GOT3 (cell line): ENCODE measurements at places on chromosomes 6 and 20.

GRCh38 chr6:16639684-16640480, 121.4 kb downstream of the ATXN1 start:
- no peak for DNase-seq

GRCh38 chr20:52279706-52280105, 88.1 kb upstream of the ZFP64 start:
- DNase-seq, result no peak

DNA sequence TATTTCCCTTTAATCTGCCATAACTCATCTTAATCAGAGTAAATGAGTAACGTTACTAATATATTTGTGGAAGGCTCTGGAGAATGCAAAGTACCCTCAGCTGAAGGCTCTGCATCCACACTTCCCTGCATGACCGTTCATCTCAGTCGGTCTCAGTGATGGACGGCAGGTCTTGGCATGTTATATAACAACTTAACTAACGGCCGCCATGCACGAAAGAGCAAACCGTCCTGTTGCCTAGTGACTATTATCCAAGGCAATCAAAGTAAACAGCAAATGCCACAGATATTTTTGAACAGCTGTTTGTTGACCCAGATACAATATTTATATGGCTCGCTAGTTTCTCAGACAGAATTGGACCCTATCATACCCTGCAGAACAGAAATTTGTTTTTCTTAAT, 194.9 kb upstream of the SMLR1 start:
- DNase-seq, result no peak

GRCh38 chr6:123811378-123811777, 7.7 kb downstream of the NKAIN2 start:
- DNase-seq, result no peak

- DNase-seq, result no peak
Measured at GRCh38 chr6:157561929-157562810, 181.2 kb downstream of the ZDHHC14 start.

- no peak for DNase-seq
Measured at GRCh38 chr6:160253714-160254113, 4.9 kb downstream of the SLC22A2 start.

DNA sequence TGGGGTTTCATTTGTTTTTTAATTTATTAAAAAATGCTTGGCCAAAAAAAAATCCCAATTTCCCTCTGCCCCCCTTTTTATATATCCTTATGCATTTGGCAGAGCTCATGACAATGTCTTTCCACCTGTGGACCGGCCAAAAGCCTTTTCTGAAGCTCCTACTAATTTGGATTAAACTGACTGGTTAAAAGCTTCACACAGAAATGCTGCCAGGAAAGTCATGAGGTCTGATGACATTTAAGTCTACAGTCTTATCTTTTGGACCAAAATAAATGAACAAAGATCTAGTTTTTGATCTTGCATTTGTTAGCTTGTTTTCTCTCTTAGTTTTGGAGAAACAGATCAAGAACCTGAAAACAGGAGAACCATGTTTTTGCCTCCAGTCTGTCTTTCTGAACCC, 66.1 kb downstream of the TRMT11 start:
- no peak for DNase-seq

- no peak for DNase-seq
Measured at GRCh38 chr6:96576221-96576620, 13.3 kb downstream of the FHL5 start.

GRCh38 chr6:57104336-57104735, 14.3 kb downstream of the ZNF451 start:
- no peak for DNase-seq
